SIG-M5 (cell line): ENCODE measurements at places on chromosomes 7 and 10.

DNA sequence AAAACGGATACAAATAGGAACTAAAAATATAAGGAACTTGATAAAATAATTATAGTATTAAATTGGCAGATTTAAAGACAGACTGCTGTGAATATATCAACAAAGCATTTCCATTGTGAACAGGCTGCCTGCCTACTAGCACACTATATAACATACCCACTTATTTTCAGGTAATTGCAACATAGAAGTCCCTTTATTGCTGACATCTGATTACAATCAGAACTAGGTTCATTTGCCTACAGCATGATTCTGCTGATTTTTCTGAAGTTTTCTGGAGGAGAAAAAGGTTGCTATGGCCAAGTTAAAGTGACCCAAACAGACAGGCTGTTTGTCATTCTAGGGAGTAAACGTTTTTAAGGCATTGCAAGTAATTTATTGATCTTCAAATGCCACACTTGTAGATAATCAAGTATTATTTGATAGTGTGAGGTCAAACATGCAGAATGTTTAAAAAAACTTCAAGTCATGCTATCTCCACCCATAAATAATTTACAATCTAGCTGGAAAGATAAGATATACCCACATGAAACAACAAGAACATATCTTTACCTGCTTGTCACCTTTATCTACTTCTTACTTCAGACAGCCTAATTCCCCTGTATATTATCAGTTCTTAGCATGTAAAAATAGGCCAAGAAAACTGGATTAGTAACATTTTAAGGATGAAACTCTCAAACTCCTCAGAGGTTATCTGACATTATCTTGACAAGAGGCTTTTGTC is 40.5 kb downstream of the MTPN start:
- DNase-seq = no peak

- DNase-seq = no peak
Observed at GRCh38 chr7:47970761-47971160, 8.7 kb downstream of the HUS1 start.

DNA sequence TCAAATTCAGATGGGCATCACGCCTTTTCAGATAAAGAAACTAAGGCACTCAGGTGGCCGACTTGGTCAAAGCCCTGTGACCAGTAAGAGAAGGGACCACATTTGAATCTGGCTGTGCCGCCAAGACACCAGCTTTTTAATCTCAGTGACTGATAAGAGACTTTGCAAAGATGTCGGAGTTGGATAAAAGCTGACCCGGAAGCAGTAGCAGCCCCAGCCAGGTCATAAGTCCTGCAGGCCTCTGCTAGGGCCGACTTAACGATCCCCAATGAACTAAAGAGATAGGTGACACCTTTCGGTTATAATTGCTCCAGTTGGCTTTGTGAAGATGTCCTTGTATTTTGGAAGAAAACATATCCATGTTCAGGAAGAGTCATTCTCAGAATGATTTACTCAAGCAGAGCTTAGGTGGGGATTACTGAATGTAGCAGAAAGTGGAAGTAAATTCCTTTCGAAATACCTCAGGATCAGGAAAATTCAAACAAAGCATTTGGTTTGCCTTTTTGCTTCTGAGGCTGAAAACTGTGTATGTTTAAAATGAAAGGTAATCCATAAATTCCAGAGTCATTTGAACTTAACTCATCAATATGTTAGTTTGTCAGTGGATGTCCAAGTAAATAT is 164.2 kb upstream of the PITRM1 start:
- DNase-seq = no peak

- no peak for DNase-seq
Observed at GRCh38 chr10:20237586-20237985, 421.4 kb downstream of the PLXDC2 start.

GRCh38 chr10:99982728-99983127 is 27.0 kb downstream of the DNMBP start:
- no peak for DNase-seq

DNA sequence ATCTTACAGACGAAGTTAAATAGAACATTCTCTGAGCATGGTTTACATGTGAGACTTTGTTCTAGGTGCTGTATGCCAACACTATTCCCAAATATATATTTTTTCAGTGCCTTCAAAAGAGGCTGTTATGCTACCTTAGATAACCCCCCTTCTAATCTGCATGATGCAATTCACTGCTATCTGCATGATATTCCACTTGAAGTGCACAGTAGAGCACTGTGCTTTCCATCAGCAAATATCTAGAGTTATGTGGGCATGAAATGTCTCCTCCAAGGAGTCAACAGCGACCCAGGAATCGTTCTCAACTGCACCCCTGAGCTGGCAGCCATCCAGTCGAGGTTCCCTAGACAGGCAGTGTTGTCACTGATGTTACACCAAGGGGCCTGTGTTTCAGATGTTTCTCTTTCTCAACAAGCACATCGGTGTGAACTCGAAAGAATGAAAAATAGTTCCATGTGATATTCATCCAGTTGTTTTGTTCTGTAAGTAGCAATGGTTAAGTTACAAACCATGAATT is 88.3 kb downstream of the PDE1C start:
- DNase-seq = no peak

DNA sequence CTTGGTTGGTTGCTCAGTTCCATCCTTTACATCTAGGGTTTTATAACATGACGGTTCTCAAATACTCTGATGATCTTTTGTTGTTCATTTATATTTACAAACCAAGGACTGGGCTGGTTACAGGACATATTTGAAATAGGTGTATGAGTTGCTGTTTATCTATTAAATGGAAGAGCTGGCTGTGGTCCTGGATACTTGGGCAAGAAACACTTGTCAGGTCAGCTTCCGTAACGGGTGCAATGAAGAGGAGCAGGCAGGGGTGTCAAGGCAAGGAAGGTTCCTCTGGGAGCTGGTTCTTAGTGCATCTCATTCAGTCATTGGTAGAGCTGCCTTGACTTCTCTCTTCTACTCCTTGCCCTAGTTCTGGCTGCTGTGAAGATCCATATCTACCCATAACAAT is 4.8 kb upstream of the TMEM26 start:
- DNase-seq = no peak

DNA sequence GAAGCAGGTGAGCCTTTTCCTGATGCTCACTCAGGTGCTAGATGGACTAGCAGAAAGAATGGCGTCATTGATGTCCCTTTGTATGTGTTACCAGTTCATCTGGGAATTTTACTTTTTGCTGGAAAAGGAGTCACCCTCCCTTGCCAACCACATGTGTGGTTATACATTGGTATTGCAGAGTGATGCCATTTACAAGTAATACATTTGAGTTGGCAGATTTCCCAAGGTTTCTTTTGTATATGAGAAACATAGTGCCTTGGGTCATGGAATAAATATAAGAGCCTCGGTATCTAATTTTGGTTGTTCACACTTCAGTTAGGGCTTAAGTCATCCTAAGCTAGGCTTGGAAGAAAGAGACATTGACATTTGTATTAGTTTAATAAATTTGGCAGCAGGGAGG is 10.4 kb upstream of the ATXN7L1 start:
- no peak for DNase-seq

GRCh38 chr7:99720800-99721595 is 14.0 kb downstream of the CYP3A7 start:
- no peak for DNase-seq

- no peak for DNase-seq
Observed at GRCh38 chr10:35259769-35260397, 76.4 kb upstream of the CCNY start.

- no peak for DNase-seq
Observed at GRCh38 chr10:126857178-126857806, 47.9 kb upstream of the DOCK1 start.

- no peak for DNase-seq
Observed at GRCh38 chr7:45181991-45182855, 24.6 kb downstream of the RAMP3 start.

DNA sequence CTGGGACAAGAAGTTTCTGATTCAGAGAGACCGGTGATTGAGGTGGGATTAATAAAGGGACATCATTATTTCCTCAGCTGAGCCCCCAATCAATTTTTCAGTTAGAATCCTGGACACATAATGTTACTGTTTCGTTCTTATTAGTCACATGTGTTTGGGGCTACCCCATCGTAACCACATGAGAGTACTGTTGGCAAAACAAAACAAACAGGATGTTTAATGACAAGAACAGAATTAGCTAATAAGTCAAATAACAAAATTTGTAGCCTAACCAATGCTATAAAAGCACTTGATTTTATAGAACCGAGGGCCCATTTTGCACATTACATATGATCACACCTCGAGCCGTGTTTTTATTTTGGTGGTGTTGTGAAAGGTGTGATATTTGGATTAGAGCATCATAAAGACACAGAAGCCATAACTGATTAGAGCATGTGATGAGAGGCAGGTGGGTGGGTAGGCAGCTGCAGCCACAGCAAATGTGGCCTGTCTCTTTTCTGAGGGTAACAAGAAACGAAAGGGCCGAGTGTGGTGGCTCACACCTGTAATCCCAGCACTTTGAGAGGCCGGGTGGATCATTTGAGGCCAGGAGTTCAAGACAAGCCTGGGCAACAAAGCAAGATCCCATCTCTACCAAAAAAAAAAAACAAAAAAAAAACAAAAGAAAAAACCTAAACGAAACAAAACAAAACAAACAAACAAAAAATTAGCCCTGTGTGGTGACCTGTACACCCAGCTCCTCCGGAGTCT is 1.8 kb upstream of the VWC2 start:
- no peak for DNase-seq

GRCh38 chr10:121696854-121697253 is 98.6 kb upstream of the FGFR2 start:
- no peak for DNase-seq

DNA sequence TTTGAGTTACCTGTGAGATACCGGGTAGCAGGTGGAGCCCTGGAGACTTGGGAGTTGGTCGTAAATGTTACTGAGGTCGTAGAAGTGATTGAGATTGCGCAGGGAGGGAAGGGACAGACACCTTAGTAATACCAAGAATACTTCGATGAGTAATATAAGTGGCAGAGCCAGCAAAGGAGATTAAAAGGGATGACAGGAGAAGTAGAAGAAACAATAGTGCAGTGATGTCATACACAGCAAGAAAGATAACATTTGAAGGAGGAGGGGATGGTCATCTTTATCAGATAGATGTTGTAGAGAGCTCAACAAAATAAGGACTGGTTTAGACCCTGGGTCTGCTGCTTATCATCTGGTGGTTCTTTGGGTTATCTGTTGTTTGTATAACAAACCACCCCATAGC is 5.0 kb downstream of the BCCIP start:
- no peak for DNase-seq

DNA sequence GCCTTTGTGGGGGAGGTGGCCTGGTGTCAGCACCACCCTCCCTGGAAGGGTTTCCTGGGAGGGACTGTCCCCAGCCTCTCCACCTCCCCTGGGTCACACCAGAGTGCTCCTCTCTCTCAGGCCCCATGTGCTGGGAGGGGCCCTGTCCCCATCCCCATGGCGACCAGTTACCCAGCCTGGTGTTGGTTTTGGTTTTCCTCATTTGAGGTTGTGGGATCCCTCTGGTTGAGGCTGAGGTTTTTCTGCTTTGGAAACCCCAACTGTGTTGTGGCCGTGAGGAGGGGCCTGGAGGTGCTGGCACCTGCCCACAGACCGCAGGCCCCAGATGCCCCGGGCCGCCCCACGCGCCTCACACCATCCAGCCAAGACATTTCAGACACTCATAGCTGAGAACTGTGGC is 106.3 kb downstream of the GRK5 start:
- no peak for DNase-seq

DNA sequence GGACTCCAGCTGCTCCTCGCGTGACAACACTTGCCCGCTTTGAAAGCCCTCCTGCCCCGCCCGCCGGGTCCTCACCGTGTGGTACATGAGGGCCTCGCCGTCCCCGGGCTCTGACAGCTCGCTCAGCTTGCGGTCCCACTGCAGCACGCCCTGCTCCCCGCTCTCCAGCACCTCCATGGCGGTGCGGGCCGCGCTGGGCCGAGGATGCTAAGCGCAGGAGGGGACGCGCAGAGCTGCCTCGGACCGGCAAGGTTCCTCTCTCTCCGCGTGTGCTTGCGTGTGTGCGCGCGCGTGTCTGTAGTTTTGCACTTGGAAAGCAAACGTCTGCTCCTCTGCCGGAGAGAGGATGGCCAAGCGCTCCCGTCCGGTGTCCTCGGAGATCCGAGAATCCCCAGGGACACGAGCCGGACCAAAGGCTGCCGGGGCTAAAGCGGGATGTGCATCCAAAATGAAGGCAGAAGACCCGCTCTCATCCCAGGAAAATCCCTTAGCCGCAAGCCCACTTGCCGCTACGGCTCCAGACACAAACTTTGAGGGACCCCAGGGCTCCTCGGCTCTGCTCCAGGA is at the start of gene CREB3L2:
Gene CREB3L2 (minus strand): TSS at position 558 of the 567 bp plus-strand sequence. CDS start 381 bp downstream, at position 177.
- no peak for DNase-seq

DNA sequence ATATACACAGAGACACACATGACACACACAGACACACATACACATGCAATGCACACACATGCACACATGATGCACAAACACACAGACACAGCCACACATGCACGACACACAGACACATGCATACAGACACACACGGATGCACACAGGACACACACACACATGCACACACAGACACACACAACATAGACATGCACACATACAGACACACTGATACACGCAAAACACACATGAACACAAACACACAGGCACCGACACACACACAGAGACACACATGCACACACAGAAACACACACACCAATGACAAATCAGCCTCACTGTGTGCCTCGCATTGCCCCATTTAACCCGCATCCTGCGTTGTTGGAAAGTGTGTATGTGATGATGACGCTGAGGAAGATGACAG is 232.4 kb downstream of the ADARB2 start:
- no peak for DNase-seq

GRCh38 chr10:2414562-2414961 is 652.8 kb upstream of the PFKP start:
- DNase-seq = no peak

DNA sequence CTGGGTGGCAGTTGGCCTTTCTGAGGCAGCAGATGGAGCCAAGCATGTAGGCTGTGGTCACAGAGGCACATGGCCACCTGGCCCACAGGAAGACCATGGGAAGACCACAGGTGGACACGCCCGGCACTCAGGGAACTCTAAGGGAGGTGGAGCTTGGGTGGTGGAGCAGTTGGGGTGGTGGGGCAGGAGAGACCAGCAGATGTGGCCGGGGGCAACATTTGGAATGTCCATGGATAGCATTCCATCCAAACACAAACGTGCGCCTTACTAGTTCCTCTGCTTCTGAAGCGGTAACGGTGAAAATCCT is 290.9 kb downstream of the PTPRN2 start:
- DNase-seq = no peak

DNA sequence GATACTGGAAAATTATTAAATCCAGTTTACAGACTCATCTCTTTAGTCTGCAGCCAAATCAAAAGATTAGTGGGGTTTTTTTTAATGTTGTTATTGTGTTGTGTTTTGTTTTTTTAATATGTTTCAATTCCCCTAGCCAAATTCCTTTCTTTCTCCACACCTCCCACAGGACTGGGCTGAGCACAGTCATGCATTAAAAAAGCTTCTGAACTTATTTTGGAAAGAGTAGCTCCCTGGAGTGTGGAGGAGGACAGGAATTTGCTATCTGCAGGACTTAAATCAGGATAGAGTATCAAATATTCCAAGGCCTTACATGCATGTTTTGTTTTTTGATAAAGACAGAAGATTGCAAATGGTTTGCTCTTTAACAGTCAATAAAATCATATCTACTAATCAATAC is 90.7 kb downstream of the GNAI1 start:
- DNase-seq = no peak

- no peak for DNase-seq
Observed at GRCh38 chr7:22962775-22963350, 51.1 kb downstream of the HYCC1 start.
